Suppressor macrophage treated with lipopolysaccharide for 4 hours (primary cell): ENCODE measurements at places on chromosomes 12 and 14.

DNA sequence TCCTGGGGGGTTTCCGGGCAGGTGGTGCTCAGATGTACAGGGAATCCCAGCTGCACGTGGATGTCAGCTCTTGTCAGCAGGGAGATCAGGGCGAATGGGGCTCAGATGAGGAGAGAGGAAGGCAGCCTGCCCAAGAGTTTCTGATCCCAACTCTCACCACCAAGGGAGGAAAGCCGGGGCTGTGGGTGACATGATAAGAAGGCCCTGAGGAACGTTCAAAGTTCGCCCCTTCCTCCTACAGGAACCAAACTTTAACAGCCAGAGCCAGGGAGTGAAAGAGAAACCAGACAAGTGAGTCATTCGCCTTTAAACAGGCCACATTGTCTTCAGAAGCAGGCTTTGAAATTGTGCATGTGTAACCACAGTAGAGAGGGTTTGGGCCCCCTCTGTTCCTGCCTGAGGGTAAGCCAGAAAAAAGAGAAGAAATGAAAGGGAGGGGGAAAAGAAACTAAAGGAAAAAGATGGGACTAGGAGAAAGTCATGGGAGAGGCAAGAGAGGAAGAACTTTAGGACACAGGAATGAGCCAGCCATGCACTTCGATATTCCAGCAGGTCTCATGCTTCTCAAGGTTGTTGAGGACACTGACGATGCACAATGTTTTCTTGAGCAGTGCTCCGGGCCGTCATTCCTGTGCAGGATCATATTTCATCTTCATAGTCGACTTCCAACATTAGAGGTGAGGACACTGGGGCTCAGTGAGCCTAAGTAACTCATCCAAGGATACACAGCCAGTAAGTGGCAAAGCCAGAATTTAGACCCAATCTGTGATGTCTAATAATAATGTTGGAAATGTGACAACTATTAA lies 691.4 kb upstream of the TBX3 start:
- DNase-seq: peak; percentile 9

- DNase-seq: no peak
Observed at GRCh38 chr14:95497561-95498011, 18.9 kb downstream of the SYNE3 start.

DNA sequence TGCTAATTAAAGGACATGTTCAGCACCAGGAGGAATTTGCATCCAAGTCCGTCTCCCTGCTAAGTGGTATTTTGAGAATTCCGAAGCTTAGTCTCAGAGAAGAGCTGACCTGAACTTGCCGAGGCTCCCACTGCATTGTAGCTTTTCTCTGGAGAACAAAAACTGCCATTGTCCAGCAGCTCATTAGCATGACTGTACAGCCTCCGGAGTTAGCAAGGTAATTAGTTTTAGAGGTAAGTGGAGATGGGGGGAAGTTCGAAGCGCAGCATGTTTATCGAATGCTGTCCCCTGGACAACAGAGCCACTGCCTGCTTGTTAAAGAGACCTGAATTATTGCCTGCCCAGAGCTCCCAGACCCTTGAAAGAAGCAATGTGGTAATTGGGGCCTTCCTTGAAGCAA lies 160.3 kb upstream of the PELI2 start:
- DNase-seq: no peak

GRCh38 chr12:104138797-104139152 lies 765 bp upstream of the NFYB start:
- DNase-seq: no peak

DNA sequence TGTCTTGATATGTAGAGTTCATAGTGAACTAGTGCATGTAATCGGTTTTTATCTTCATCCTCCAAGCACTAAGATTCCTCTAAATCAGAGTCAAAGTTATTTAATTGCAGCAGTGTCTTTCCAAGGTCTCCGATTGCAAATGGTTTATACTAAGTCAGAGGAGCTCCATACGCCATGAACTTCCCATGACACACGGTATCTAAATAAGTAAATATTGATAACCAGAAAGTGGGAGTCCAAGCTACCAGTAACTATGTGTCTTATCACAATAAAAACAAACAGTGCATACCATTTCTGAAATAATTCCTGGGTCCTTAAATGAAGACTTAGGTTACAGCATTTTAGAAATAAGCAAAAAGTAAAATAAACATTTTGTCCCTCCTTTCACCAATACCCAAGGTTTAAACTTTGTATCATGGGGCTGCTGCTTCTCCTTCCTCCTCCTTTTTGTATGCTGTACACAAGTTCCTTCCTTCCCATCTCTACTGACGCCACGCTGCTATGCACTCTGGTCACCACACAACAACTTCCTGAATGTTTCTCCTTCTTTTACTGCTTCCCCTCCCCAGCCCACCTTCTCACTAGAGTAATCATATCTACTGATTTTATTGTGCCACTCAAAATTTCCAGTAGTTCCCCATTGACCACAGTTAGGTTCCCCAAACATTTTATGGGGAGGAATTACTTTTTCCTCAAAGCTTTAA lies 10.7 kb downstream of the NR1H4 start:
- DNase-seq: no peak
